Occipital lobe (tissue), 3 donors: ENCODE measurements at places on chromosomes 7 and 10.
A peak's percentile ranks its signal among the peaks of the same experiment; 100 is the strongest.

- no peak for DNase-seq
Measured at GRCh38 chr10:92203919-92204623, 86.8 kb downstream of the CPEB3 start.

GRCh38 chr10:131817866-131818509 is 82.8 kb upstream of the PPP2R2D start:
- no peak for DNase-seq

- DNase-seq = peak; percentile 53
Measured at GRCh38 chr10:124992462-124993344, 50.8 kb downstream of the ZRANB1 start.

GRCh38 chr7:36796850-36797536 is 72.7 kb upstream of the AOAH start:
- no peak for DNase-seq

DNA sequence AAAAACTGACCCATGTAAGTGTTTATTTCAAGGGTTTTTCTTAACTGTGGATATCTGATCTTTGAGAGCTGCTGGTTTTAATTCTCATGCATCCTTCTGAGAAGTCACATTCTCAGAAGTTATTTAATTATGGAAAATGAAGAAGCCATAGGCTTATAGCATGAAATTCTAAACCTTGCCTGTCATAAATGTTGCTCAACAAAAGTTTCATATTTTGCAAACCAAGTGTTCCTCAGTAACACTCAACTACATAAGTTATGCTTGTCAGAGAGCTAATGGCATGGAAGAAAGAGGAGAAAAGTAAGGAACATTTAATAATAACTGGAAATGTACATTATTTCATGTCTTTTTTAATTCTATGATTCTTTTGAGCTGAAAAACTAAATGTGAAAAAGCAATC is 78.6 kb upstream of the MPP7 start:
- no peak for DNase-seq

DNA sequence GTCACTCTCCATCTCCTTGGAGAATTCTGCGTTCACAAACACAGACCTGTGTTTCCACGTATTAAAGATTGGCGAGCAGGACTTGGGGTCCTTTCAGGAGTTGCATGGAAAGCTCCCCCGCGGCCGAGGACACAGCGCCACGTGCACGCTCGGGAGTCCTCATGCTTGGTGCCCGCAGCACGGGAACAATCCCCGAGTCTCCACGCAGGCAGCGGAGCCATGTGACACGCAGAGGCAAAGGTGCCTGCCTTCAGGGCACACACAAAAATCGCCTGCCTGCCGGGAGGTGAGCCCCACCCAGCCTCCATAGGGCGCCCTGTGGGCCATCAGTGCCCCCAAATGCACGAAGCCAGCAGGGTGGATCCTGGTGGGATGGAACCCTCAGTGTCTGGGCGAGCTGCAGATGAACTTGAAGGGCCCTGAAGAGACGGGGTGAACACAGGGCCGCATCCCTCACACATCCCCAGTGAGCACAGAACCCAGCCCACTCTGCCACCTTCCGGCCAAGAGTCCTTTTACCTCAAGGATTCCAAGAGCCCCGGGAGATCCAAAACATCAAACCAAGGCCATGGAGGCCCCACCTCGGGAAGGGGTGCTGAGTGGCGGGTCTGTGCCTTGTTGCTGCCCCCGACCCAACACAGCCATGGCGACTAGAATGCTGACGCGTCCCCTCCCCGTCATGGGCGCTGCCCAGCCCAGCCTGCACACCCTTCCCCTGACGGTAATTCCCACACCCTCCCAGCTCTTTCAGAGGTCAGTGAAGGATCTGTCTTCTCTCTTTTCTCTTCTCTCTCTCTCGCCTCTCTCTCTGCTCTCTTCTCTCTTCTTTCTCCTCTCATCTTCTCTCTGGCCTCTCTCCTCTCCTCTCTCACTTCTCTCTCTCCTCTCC is 55.9 kb downstream of the CFAP46 start:
- no peak for DNase-seq

DNA sequence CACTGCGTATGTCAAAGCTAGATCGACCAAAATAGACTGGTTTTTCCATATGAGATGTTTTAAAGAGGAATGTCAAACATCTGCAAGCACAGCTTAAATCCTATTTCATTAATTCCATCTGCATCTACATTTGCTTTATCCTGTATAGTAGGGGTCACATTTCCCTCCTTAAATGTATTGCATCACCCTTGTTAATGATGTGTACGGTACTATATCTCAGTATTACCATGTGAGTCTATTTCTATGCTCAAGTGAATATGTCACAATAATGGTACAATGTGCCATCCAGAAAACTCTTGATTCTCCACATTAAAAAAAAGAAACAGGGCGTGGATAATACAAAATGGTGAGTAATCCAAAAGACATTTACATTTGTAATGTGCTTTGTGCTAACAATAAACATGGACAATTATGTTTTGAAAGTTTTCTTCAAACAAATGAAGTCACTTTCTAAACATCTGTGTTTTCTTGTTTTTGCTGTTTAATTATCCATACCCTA is 56.6 kb downstream of the TWIST1 start:
- no peak for DNase-seq

DNA sequence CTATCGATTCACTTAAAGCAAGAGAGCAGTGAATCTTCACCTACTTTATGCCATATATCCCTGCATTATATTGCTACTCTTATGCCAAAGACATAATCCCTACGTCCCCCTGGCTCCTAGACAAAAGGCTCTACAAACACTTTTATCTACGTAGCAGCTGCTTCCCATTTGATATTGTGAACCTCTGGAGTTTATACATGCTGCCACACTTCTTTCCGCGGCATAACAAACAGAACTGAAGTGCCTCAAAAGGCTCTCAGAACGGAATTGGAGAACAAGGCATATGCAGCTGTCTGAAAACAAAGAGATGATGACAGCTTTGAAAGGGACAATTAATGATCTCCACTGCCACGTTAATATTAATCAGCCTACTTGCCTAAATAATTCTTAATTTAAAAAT is 985.6 kb upstream of the LRRN3 start:
- no peak for DNase-seq

GRCh38 chr10:69268761-69269416 is 9.4 kb upstream of the HK1 start:
- DNase-seq = no peak

DNA sequence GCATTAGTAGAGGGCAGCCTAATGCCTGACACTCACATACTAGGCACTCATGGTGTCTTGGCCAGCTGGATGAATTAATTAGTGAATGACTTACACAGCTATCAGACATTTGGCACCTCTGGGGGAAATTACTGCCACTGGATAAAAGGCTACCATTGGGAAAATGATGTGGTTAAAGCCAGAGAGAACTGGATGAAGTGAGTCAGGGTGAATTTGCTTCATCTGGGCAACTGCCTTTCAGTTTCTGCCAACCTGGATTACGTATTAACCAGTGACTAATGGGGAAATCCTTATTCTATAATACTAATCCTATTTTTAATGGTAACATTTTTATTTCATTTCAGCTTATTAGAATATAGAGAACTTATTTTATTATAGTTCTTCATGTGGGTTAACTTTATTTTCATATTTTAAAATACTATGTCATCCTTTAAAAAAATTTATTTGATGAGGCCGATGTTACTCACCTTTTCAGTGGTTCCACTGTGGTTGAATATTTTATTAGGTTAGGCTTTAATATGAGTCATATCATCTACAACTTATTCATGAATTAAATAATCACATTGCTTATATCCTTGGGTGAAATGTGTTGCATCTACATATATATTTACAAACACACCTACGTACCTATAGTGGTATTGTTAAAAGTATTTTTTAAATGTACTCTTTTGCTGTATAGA is 85.6 kb upstream of the CAPZA2 start:
- DNase-seq = no peak

GRCh38 chr10:98417973-98418664 is 3.1 kb upstream of the PYROXD2 start:
- no peak for DNase-seq

- DNase-seq = peak; percentile 30
Measured at GRCh38 chr10:35640474-35640873, 1.6 kb downstream of the FZD8 start.

DNA sequence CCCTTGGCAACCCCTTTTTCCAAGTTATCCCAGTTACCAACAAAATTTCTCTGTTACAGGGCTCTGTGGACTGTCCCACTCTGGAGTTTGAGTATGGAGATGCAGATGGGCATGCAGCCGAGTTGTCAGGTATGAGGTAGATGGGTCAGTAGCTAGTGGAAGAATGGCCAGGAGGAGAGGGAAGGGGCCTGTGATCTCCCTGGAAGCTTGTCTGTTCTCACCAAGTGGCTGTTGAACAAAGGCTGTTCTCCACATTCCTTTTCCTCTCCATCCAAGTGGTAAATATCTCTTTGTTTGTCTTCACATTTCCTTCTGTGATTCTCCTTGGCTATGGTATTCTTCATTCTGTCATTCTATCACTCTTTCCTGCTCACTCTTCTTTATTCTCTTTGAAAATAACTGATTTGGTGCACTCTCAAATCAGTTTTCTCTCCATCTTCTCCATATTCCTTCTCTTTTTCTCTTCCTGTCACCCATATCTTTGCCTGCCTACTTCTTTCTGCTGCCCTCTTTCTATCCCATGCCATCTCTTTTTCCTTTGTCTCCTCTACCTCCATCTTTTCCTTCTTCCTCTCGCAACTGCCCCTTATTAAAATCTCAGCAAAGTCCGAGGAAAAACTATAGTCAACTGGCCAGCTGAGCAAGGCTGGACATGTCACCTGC is 5.9 kb downstream of the STRIP2 start:
- DNase-seq = no peak

GRCh38 chr7:39406467-39406866 is 159.7 kb upstream of the YAE1 start:
- no peak for DNase-seq

DNA sequence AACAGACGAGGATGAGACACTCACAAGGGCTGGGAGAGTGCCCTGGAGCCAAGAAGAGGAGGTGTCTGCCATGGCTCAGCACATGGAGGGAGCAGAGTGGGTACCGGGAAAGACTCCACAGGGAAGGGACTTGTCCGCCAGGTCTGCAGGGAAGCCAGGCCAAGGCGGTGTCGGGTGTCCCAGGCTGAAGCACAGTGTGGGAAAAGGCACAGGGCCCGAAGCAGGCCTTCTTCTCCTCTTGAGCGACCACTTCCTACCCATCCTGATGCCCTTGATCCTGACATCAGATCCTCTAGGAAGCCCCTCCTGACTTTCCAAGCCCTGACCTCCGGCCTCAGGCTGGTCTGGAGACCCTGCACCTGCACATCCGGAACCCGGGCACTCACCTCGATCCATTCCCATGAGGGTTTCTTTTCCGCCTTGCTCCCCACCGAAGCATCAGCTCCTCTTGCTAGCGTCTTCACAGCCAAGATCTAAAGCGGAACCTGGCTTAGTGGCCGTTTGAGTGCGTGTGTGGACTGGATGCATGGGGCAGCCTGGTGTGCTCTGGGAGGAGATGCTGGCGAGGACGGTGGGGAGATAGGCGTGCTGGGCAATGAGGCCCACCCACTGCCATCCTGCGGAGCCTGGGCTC is 8.5 kb downstream of the CALML3 start:
- no peak for DNase-seq

GRCh38 chr7:38825721-38826440 is 83.1 kb downstream of the VPS41 start:
- DNase-seq = no peak

- DNase-seq = no peak
Measured at GRCh38 chr7:25569765-25570164, 341.5 kb upstream of the NPVF start.

DNA sequence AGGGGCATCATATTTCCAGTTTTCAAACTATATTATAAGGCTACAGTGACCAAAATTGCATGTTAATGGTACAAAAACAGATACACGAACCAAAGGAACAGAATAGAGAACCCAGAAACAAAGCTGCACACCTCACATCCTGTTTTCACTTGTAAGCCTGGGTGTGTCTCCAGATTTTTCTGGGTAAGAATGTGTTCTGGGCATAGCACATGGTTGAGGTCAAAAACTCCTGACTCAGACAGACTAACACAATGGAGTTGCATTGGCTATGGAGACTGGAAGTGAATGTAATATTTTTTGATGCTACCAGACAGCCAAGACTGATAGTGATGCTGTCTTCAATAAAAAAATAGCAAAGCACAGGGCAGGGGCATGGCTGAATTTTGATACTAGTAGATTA is 1175.2 kb downstream of the NXPH1 start:
- no peak for DNase-seq

- no peak for DNase-seq
Measured at GRCh38 chr10:12814166-12814565, 187.3 kb downstream of the CCDC3 start.

- no peak for DNase-seq
Measured at GRCh38 chr10:96703358-96703757, 17.0 kb downstream of the PIK3AP1 start.

GRCh38 chr10:15451137-15452094 is 80.3 kb upstream of the FAM171A1 start:
- DNase-seq = no peak

- no peak for DNase-seq
Measured at GRCh38 chr7:71772779-71773178, 639.4 kb downstream of the CALN1 start.

- no peak for DNase-seq
Measured at GRCh38 chr7:87512906-87513305, 37.4 kb upstream of the ABCB4 start.

DNA sequence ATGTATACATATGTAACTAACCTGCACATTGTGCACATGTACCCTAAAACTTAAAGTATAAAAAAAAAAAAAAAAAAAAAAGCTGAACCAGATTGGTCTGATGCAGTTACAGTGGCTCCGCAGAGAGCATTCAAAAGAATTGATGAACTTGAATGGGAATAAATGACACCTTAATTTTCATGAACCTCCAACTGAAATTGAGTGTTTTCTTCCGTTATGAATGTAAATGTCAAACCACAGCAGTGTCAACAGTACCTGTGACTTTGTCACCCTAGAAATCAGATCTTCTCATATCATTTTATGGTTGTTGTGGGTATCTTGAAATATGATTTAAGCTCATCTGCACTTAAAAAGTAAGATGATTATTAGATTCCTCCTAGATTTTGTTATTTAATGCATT is 32.7 kb upstream of the SRGN start:
- no peak for DNase-seq

DNA sequence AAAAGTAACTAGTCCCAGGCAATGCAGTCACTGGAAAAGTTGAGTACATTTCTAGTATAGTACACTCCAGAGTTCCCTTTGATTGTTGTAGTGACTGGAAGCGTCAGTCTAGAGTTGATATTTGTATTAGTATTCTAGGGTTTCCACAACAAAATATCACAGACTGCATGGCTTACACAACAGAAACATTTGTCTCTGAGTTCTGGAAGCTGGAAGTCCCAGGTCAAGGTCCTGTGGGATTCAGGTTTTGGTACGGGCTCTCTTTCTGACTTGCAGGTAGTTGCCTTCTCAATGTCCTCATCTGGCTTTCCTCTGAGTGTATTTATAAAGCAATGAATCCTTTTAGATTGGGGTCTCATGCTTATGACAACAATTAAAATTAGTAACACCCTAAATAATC is 1119.1 kb upstream of the PHF14 start:
- DNase-seq = no peak

DNA sequence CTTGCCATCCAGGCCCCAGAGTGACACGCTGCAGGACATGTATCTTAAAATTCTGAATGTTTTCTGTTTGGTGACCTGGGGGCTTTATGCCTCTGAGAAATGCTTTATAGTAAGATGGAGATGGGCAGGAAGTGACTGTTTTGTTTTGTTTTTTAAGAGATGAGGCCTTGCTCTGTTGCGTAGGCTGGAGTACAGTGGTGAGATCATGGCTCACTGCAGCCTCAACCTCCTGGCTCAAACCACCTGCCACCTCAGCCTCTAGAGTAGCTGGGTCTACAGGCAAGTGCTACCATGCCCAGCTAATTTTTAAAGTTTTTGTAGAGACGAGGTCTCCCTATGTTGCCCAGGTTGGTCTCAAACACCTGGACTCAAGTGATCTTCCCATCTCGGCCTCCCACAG is 20.6 kb downstream of the ZNF777 start:
- no peak for DNase-seq
